SK-N-SH (cell line): ENCODE measurements at places on chromosomes 1 and 21. TPM values are rescaled to one million over a fixed set of nuclear protein-coding genes. Genes with fewer than 3 reads are reported as not detected.

ZBTB8OS gene
- polyA plus RNA-seq: 59.2 and 69.8 TPM in 2 replicates

KCNT2 gene
- 0.56 and 0.99 TPM in 2 replicates for polyA plus RNA-seq

VWA5B1 gene
- polyA plus RNA-seq: not detected in 2 replicates

TP53BP2 gene
- 11.4 and 14.8 TPM in 2 replicates for polyA plus RNA-seq

DIO1 gene
- polyA plus RNA-seq: not detected in 2 replicates

C8B gene
- not detected in 2 replicates for polyA plus RNA-seq
